ENCODE measurements at places on chromosomes 4 and X. TPM values are rescaled to one million over a fixed set of nuclear protein-coding genes. Genes with fewer than 3 reads are reported as not detected.
A peak's percentile ranks its signal among the peaks of the same experiment; 100 is the strongest.

- ATAC-seq: no peak
Measured at GRCh38 chrX:115339441-115340025, 50.0 kb downstream of the LUZP4 start.

GRCh38 chr4:153514001-153514526 is 47.9 kb downstream of the TMEM131L start:
- ATAC-seq: no peak

GRCh38 chr4:105306158-105306781 is 159.6 kb downstream of the TET2 start:
- ATAC-seq: peak; percentile 93

SPATA4 gene
- total RNA-seq: not detected

DNA sequence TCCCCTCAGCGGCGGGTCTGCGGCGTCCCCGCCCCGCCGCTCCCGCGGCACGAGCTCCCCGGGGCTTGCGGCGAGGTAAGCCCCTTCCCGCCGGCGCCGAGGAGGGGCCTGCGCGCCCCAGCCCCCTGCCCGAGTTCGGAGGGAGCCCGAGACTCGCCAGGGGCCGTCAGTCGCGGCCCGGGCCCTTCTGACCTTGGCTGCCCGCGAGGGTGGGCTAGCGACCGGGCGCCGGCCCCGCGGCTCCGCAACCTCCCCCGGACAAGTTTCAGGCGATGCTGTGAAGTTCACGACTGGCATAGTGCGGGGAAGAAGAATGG is 554 bp downstream of the CDKL5 start:
- no peak for ATAC-seq

PDZD4 gene
- total RNA-seq: 0.68 TPM

NLGN3 gene
- 0.08 TPM for total RNA-seq

DNA sequence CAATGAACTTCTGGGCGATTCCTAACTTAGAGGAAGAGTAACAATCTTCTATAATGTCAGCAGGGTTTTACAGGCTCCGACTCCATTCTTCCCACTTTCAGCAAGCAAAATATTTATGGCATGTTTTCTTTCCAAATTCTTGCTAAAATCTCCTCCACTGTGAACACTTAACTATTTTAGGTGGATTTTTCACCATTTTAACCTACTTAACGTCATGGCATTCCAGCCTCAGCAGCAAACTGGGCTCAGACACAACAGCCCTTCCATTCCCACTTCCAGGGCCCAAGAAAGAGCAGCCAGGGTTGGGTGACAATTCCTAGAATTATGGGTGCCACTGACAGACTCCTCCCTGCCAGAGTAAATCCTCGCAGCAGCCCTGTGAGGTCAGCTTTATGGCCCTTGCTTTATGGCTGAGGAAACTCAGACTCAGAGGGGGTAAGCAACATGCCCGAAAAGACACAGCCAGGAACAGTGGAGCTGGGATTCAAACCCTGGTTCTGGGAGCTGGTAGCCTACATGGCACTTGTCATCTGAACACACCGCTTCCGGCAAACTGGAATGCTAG is 112.8 kb upstream of the MAP3K15 start:
- no peak for ATAC-seq

Data from esophagus mucosa (tissue), 1 donor.